D721Med (cell line): ENCODE measurements at places on chromosomes 7 and 10.

GRCh38 chr7:18290223-18290622 lies 205.3 kb upstream of the HDAC9 start:
- no peak for DNase-seq

GRCh38 chr10:49736564-49737113 lies 25.5 kb downstream of the OGDHL start:
- peak; percentile 7 for DNase-seq

GRCh38 chr7:143934526-143935325 lies at the start of gene OR2F2:
OR2F2 (plus strand) TSS chr7:143935233; CDS start chr7:143935233, 0 bp downstream.
- DNase-seq = no peak

- no peak for DNase-seq
Measured at GRCh38 chr10:73095481-73096021, 1.1 kb downstream of the P4HA1 start.

- DNase-seq = no peak
Measured at GRCh38 chr10:92886334-92886961, 38.1 kb downstream of the EXOC6 start.

DNA sequence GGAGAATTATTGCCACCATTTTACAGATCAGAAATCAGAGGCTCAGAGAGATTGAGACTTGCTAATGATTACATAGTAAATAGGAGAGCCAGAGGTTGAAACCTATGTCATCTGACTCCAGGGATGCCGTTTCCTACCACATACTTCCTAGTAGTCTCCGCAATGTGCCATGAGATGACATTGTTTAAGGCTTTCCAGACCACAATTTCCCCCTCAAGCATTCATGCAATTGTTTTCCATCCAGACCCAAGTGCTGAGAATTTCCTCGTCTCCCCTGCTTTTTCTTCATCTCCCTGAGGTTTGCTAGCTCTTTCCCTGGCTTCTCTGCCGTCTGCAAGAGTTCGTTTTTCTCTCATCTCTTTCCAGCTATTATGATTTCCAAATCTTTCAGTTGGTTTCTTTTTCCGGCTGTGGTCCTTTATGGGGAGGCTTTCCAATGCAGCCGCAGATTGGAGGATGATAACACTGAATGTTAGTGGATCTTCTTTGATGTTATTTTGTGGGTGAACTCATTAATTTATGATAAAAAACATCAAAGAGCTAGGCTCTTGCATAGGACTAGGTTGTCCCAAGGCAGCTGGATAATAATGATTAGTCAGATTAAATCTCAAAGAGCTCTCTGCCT lies 6.9 kb upstream of the GOLGA7B start:
- no peak for DNase-seq

GRCh38 chr7:149878523-149878921 lies 4.8 kb downstream of the ATP6V0E2 start:
- DNase-seq = no peak

DNA sequence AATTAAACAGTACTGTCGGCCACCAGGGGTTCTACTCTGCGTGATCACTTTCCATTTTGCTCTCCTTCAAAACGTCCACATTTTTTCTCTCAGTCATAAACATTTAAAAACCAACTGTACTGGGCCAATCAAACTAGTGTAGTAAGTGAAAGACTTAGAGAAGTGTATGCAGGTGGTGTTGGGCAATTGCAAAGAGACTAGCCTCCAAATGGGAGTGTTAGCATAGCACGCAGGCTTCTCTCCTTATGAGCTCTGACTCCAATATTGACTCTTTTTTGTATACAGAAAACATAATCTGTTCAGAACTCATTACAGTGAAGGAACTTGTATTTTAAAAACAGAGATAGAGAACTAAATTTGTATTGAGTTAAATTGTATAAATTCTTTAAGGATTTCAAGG lies 150.6 kb downstream of the SDK1 start:
- no peak for DNase-seq

DNA sequence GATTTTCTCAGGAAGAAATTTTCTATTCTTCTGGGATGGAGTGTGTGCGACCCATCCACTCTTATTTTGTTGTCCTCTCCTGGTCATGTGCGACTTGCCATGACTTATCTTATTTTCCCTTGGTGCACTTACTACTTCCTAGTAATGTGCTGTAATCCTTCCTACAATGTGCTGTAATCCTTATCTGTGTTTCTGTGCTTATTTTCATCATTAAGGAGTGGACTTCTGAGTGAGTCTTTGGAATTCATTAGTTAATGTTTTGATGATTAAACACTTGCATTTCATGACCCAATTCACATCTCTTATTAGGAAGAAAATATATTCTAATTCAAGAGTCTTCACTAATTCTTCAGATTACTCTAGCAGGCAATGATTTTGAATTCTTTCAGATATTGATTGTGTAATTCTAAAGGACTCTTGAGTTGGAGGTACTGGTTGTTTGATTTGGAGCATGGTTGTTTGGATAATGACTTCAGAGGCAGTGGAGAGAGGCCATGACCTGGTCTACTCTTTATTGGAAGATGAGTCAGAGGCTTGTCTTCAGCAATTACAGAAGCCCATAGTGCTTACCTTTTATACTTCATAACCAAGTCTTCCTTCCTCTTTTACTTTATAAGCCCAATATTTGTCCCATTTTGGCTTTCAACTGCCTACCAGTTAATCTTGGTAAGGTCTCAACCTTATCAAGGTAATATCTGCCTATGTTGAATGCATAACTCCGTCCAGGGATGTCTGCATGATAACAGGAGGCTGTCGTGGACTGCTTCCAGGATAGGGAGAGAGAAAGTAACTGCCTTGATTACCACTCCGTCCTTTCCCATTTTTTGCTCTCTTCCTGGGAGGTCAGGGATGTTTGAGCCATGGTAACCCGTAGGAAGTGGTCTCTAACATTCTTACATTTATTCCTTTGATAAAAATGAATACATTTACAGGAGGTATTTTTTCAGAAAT lies 278.3 kb upstream of the SP8 start:
- DNase-seq = no peak

- DNase-seq = no peak
Measured at GRCh38 chr10:131350245-131350644, 38.7 kb upstream of the TCERG1L start.

DNA sequence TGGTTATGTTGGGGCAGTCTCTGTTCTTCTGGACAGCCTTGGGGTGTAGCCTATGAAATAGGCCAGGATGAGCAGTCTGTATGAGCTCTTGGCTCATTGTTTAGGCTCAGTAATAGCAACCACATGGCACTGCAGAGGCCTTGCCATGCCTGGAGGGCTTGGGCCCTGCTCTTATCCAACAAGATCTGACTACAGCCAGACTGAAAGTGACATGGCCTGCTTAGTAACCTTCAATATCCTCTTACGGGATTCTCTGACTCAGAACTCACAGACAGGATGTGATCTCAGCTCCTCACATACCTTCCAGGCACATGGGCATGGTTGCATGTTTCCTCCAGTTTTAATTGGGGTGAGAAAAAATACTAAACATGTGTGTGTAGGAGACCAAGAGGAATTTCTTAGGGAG lies 289.3 kb downstream of the PTEN start:
- DNase-seq = no peak

GRCh38 chr7:90256778-90257177 lies 11.8 kb downstream of the CFAP69 start:
- DNase-seq = no peak

GRCh38 chr7:56287429-56288138 lies 171.4 kb upstream of the NUPR2 start:
- DNase-seq = no peak

DNA sequence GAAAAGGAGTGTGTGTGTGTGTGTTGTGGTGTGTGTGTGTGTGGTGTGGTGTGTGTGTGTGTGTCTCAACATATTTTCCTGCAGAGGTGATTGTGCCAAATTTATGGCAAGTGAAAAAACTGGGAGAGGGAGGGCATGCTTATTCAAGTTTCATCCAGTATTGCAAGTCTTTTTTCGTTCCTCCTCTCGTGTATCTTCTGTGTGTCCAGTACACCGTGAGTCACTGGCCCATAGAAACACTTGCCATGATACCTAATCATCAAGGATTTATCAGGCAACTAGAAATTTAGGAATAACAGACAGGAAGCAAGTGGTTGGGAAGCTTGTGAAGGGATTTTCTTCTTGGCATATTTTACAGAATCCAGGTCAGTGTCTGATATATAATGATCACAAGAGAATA lies 820.5 kb downstream of the GATA3 start:
- DNase-seq = no peak

DNA sequence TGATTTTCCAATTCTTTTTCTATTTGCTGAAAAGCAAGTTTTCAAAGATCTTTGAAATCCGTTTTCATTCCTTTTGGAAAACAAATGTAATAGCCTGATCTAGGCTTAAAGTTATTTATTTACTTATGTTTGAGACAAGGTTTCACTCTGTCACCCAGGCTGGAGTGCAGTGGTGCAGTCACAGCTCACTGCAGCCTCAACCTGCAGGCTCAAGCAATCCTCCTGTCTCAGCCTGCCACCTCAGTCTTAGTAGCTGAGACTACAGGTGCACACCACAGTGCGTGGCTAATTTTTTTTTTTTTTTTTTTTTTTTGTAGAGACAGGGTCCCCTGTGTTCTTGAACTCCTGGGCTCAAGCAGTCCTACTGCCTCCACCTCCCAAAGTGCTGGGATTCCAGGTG lies 4.6 kb downstream of the ST7 start:
- no peak for DNase-seq

- no peak for DNase-seq
Measured at GRCh38 chr7:149664666-149665065, 108.7 kb downstream of the ZNF467 start.

DNA sequence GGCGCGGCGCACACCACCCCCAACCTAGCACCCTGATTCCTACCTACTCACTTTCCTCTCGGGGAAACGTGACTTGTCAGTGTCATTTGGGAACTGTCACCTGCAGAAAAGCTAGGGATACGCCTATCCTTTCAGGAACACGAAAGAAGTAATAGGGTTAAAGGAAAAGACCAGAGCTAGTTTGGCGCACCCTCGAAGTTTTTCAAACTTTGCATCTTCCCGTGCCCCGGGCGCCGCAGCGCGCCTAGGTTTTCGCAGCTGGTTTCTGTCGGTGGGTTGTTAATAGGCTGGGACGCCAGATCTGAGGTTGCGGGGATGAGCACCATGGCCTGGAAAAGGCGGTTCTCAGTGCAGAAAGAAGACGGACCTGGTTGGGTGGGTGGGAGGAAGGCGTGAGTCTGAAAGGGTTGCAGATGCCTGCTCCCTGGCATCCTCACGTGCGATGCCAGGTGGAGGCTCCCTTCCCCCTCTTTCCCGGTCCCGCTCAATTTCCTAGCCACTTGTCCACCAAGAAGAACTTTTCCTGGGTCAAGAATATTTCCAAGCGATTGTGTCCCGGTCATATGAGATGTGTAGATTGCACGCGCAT lies 568 bp upstream of the MEOX2 start:
- no peak for DNase-seq

DNA sequence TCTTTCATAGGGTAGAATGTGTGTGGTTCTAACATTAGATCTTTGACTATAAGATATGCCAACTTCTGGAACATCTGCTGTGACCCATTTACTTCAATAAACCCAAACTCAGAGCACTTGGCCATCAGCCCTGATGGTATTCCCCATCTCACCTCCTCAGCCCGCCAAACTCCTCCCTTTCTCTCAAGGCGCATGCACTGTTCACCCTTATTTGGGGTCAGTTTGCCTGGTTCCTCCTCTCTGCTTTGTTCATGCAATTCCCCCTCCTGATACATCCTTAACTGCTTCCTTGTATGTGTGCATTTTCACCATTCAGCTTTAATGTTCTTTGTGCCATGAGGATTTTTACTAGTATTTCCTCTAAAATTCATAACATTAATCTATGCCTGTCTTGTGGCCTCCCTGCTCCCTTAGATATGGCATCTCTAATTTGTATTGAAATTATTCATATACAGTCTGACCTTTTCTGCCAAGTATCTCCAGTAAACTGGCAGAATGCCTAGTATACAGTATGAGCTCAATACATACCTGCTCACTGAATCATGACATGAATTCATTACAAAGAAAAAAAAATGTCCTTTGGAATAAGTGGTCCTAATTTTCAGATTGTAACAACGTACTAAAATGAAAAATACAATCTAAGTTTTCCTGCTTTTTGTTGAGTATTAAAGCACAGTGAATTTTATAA lies 336.8 kb upstream of the IGFBP3 start:
- no peak for DNase-seq
